ENCODE measurements at places on chromosomes 4 and X.
A peak's percentile ranks its signal among the peaks of the same experiment; 100 is the strongest.

GRCh38 chr4:175540732-175541131 is 271.3 kb downstream of the GPM6A start:
- no peak for DNase-seq

- peak; percentile 63 for DNase-seq
Measured at GRCh38 chr4:2934077-2934812, 29.0 kb downstream of the NOP14 start.

GRCh38 chr4:185774131-185774653 is 37.8 kb downstream of the SORBS2 start:
- no peak for DNase-seq

DNA sequence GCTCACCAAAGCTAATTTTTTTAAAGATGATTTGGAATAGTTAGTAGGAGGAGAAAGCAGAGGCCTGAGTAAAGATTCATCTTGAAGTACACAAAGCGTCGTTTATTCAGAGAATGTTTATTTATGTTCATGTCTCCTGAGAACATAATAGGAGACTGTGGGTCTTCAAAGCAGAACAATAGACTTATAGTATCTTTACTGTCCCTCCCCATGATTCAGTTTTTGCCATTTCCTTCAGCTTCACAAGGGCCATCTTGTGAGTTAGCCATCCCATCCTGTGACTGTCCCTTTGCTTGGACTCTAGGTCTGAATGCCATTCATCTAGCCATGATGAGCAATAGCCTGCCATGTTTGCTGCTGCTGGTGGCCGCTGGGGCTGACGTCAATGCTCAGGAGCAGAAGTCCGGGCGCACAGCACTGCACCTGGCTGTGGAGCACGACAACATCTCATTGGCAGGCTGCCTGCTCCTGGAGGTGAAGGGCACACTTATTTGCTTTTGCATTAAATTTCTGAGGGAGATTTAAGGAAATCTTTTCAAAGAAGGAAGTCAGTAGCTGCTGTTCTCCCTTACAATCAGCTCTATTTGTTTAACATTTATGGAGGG is 105.8 kb downstream of the NFKB1 start:
- DNase-seq, result no peak

GRCh38 chr4:28686618-28687017 is 1826.0 kb downstream of the STIM2 start:
- peak; percentile 61 for DNase-seq

DNA sequence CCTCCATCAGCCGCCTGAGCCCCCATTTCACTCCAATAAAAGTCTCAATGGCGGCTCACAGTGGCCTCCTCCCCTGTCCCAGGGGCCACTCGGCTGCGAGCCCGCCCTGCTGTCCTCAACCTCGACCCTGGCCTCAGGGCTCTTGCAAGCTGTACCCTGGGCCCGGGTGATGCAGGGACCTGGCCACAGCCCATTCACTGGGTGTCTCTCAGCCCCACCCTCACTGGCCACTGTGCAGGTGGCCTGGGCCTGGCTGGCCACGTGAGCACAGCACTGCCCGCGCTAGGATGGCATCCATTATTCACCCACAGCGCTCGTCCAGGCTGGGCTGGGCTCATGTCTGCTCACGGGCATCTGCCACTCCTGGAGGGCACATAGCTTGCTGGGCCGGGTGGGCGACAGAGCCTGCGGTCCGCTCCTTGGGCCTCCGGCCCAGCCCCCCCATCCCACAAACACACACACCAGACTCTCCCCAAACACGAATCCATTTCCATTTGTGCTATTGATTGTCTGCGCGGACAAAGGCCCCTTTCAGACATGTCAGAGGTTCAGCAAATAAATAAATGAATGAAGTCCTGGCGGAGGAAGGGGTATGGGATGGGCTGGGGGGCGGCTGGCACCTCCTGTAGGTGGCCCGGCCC is 16.5 kb upstream of the FGFR3 start:
- no peak for DNase-seq

- DNase-seq, result peak; percentile 70
Measured at GRCh38 chrX:150547375-150548115, 20.9 kb upstream of the MTM1 start.

DNA sequence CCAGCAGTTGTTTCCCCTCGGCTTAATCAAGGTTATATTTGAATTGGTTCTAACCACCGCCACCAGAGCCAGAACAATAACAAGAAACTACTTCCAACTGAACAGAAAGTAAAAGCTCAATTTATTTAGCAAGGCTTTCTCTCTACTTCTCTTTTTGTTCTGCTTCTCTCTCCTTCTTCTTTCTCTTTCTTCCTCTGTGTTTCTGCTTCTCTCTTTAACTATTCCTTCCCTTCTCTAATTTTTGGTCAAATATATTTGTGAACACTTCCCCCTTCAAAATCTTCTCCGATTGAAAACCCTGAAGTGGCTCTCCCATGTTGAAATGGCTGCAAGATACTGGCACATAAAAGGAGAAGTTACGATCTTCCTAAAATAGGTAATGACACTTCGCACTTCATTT is 1195.9 kb upstream of the PRKX start:
- DNase-seq, result no peak

- no peak for DNase-seq
Measured at GRCh38 chrX:54926978-54927377, 6.4 kb downstream of the TRO start.

DNA sequence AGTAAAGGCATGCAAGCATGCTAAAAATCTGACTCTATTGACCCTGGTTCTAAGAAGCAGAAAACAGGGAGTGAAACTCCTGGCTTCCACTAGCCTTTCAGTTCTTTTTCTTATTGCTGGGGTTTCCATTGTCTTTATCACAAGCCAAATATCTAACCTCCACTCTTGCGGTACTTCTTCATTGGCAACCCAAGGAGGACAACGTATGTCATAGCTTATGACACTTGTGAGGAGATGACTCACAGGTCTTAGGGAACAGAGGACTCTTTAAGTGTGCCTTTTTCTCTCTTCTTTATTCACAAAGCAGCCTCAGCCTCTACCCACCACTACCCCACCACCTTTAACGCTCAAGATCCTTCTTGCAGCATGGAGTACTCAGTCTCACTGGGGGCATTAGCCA is 124.2 kb downstream of the GUCY2F start:
- DNase-seq, result no peak

DNA sequence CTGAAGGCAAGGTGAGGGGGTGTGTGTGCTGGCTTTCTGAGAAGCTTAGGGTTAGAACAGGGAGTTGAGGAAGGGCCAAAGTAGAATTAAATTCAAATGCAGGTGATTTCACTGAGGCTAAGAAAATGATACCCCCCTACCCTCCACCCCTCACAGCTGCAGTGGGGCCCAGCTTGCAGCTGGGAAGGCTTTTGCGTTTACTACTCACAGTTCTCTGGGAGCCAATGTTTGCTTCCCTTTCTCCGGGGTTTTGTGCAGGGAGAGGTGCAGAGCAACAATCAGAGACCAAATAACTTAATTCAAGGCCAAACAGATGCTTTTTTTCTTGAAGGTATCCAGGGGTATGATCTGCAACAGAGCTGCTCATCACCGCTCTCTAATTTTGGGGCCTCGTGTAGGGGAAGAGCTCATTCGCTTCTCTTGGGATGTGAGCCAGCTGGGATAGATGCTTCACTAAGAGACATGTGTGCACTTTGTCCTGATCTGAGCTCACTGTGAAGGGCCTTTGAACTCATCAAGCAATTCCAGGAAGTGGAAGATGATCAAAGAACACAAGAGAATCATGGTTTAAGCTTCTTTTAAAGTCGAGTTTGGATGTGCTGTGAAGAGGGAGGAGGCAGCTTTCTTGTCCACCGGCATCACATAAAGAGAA is 122.7 kb upstream of the C1GALT1C1 start:
- no peak for DNase-seq

DNA sequence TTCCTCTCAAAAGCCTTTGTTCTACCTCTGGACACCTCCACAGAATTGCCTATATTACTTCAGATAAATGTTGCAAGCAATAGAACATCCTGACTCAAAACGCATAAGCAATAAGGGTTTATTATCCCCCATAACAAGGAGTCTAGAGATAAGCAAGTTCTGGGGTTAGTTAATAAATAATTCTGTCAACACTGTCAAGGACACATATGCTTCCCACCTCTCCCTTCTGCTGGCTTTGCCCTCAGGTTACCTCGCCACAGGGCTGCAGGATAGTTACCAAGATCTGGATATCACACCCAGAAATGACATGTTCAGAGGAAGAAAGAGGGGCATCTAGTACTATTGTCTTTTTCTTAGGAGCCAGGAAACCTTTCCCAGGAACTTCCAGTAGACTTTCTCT is 14.0 kb upstream of the DUSP21 start:
- no peak for DNase-seq

DNA sequence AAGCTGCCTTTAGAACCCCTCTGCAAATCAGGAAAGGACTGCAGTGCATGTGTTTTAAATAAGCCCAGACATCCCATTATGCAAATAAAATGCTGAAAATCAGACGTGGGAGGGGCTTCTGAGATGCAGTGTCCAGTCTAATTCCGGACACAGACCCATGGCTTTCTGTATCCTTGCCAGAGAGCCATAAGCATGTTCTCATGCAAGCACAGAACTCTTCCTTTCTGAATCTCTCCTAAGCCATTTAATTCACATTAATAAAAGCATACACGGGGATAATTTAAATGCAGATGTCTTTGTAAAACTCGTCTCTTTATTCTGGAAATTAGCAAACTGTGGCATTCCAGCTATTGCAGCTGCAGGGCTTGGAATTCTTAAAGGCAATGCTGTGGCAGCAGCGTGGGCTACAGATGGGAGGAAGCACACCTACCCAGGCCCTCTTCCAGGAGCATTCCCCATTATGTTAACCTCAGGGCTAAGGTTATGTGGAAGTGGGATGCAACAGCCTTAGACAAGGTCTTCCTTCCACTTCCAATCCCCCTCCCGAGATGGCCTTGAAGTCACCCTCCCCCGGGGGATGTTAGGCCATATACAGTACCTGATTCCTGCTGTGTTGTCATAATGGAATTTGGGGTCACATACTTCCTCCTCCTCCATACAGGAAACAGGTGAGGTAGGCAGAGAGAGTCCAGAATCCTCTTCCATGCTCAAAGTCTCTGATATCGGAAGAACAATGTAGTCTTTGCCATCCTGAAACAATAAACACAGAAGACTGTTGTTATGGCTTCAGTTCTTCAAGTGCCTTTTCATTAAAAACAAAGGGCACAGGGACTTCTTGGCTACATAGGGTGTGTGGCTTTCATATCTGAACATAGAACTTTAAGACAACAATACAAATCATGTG is 38.1 kb downstream of the KDR start:
- DNase-seq, result no peak

- DNase-seq, result no peak
Measured at GRCh38 chr4:137775701-137776100, 243.4 kb upstream of the PCDH18 start.

DNA sequence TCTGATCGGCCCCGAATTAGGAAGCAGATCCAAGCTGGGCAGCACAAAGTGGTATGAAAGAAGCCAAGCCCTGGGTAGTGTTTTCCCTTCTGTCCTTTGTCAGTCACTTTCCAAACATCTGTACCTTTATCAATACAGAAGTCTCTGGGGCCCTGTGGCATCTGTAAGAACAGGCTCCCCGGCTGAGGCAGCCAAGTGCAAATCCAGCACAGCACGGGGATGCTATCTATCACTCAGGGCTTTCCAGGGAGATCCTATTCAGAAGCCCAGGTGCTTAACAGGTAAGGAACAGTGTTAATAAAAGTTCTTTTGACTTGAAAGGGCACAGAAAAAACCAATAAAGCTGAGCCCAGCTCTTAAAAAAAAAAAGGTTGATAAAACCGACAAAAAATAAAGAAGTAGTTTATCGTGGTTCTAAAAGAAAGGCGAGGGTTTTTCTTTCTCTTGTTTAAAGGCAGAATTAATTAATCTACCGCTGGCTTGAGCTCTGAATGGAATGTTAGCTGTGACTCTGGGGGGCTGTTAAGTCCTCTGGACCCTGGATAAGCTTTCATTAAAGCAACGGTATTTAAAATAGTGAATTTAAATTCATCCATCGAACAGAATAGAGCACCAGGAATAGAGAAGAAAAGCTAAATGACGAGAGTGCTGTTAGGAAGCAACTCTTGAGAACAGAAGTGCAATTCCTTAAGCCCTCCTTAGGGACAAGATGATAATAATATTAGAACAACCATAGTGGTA is 119.1 kb upstream of the GATB start:
- no peak for DNase-seq

DNA sequence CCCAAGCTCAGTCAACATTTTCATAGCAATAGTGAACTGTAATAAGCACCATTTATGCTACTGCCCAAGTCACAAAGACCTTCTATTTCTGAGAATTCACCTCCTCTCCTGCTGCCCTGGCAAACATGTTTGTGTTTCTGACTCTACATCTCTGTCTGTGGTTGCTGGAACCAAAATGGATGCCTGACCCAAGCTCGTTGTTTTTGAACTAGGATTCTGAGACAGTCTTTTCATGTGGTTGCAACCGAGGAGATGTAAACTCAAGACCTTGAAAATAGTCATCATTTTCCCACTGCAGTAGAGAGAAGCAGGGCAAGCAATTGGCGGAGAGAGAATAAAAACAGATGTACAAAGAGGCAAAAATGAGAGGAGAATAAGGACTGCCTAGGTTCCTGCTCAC is 160.2 kb downstream of the RAB28 start:
- no peak for DNase-seq

DNA sequence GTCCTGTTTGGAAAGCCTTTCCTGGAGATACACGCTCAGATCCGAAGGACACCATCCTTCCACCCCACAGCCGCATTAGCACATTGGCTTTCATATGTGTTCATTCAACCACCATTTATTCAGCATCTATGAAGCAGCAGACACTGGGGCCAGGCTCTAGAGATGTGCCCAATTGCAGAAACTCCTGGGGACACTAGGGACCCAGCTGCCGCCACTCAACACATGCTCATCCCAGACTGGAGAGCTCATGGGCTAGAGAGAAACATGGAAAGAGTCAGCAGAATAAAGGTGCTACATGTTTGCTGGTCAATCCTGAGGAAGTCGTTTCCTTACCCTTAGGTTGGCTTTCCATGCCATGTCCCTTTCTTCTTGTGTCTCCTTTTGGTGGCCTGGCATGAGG is 7.6 kb downstream of the CTAG1A start:
- no peak for DNase-seq

- DNase-seq, result peak; percentile 72
Measured at GRCh38 chrX:25941087-25941486, 197.1 kb upstream of the MAGEB18 start.

- no peak for DNase-seq
Measured at GRCh38 chr4:41656572-41657520, 91.7 kb downstream of the PHOX2B start.
